ENCODE measurements at places on chromosomes 13 and 19.

DNA sequence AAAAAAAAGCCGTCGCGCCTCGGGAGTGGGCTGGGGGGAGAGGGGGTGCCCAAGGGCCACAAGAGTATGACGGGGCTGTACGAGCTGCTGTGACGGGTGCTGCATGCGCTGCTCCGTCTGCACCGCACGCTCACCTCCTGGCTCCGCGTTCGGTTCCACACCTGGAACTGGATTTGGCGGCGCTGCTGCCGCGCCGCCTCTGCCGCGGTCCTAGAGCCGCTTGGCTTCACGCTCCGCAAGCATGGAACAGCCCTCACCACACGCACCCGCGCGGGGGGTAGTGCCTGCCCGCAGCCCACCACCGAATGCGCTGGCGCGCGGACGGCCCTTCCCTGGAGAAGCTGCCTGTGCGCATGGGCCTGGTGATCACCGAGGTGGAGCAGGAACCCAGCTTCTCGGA, 18.8 kb downstream of the C1QTNF9 start:
- DNase-seq, result no peak

- DNase-seq, result no peak
Observed at GRCh38 chr13:101150998-101151397, 265.3 kb downstream of the NALCN start.

GRCh38 chr13:74715718-74716117, 581.5 kb upstream of the KLF12 start:
- DNase-seq, result no peak

DNA sequence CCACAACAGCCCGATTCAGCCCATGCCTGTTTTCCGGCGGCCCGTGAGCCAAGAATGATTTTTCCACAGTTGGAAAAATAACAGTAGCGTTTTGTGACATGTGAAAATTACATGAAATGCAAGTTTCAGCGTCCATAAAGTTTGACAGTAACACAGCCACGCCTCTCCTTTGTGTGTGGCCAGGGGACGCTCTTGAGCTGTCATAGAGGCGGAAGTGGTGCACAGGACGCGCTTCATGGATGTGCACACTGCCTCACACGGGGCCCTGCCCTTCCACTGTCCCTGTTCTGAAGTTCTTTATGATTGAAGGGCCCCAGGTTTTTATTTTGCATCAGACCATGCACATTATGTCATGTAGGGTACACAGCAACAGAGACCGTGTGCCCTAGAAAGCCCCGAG, 12.4 kb upstream of the ELAVL1 start:
- peak; percentile 7 for DNase-seq

DNA sequence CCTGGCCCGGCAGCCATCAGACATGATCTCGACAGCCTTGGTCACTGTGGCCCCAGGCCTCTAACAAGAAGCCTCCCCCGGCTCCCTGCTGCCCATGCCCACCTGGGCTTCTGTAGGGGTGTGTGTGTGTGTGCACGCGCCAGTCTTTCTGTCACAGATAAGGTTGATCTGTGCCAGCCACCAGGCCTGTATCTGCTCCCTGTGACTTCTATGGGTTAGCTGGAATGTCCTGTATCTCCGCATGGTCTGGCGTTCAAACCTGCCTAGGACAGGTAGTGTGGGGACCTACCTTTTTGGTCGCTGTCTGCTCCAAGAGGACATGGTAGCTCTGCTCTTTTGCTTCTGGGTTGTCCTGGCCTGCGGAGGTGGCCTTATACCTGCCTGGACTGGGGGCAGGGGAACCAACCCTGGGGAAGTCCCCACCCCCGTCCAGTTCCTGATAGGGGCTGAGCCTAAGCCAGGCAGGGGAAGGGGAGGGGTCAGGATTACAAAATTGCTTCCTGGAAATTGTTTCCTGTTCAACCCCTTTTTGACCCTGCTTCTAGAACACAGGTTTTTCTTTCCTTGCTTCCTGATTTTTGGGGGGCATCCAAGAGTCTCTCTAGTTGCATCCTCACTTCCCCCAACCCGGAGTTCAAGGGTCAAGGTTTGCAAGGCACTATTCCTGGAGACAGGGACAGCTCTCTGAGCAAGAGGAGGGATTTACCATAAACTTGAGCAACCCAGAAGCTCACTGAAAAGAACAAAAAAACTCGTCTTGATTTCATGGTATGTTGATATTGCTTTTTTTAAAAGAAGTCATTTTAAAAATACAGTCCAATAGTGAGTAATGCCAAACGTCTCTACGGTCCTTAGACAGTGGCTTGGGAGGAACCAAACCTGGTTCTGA, at the start of gene LRG1:
Gene LRG1 (minus strand): TSS at position 344 of the 889 bp plus-strand sequence. CDS start 23 bp downstream, at position 321.
- DNase-seq, result no peak

- DNase-seq, result no peak
Observed at GRCh38 chr19:18300930-18301717, 19.7 kb upstream of the JUND start.

- peak; percentile 32 for DNase-seq
Observed at GRCh38 chr19:13051557-13052165, 51.0 kb downstream of the LYL1 start.

DNA sequence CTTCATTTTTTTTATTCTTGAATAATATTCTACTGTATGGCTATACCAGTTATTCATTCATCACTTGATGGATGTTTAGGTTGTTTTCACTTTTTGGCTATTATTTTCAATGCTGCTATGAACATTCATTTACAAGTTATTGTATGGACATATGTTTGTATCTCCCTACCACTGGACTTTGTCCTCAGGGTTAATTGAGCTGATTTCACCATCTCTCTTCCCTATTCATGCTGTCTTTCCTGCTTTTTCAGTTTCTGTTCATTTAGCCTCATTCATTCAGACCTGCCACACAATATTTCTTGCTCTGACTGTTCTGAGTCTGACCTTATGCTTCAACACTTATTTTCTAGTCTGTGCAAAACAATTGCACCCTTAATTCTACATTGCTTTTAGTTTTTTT, 12.3 kb upstream of the C1QTNF9B start:
- no peak for DNase-seq

DNA sequence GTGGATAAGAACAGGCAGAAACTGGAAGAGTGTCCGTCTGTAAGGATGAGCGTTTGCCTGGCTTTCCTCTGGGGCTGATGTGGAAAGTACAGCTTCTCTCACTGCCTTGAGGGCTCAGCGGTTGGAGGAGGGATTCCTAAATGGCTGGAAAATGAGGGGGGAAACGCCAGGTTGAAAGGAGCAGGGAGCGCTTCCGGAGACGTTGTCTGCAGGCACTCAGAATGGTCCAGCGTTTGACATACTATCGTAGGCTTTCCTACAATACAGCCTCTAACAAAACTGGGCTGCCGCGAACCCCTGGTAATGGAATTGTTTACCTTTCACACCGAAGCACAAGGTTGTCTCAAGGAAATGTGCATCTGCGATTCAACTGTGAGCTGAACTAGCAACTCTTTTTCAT, 39.9 kb downstream of the MRPL57 start:
- no peak for DNase-seq

- no peak for DNase-seq
Observed at GRCh38 chr19:47350630-47351029, 1.5 kb downstream of the DHX34 start.

- DNase-seq, result no peak
Observed at GRCh38 chr19:19873381-19873780, 7.7 kb downstream of the ZNF253 start.

GRCh38 chr13:51380269-51380668, 40.8 kb downstream of the SERPINE3 start:
- DNase-seq, result no peak

DNA sequence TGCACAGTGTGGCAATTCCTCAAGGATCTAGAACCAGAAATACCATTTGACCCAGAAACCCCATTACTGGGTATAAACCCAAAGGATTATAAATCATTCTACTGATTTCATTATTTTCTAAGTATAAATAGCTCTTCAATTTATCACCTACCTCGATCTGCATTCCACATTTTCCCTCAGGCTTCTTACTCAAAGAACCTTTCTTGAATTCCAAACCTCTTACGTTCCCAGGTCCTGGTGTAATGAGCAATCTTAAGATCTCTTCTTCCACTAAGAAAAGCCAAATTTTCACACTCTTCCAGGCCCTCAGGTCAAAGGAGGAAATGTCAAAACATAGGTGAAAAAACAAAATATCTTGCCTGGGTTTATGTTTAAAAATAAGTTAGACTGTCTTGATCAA, 237.3 kb upstream of the GPC6 start:
- DNase-seq, result no peak

DNA sequence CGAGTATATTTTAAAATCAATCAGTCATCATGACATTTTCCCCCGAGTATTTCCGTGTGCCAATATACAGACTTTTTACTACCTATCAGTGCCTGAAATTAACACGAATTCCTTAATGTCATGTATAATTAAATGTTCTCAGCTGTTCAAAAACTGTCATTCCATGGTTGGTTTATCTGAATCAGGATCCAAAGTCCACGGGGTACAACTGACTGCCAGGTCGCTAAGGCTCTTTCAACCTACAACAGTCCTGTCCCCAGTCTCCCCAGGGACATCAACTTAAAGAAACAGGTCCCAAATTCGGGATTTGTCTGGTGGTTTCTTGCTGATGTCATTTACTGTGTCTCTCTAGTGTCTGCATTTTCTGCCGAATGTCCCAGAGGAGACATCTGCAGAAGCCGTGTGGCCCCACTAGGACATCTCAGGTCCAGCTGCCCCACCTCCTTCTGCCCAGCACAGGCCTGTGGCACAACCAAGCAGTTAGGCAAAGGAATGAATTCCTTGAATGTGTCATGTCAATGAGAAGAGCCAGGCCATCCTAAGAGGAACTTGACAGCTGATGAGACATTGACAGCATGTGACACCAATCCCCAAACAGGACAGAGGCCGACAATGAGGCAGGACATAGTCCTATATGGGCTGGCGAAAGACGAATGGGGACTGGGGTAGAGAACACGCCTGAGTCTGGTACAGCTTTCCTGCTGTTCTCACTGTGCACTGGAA, 109.5 kb downstream of the STK24 start:
- no peak for DNase-seq

- no peak for DNase-seq
Observed at GRCh38 chr13:49464621-49465325, 20.7 kb downstream of the SETDB2 start.

DNA sequence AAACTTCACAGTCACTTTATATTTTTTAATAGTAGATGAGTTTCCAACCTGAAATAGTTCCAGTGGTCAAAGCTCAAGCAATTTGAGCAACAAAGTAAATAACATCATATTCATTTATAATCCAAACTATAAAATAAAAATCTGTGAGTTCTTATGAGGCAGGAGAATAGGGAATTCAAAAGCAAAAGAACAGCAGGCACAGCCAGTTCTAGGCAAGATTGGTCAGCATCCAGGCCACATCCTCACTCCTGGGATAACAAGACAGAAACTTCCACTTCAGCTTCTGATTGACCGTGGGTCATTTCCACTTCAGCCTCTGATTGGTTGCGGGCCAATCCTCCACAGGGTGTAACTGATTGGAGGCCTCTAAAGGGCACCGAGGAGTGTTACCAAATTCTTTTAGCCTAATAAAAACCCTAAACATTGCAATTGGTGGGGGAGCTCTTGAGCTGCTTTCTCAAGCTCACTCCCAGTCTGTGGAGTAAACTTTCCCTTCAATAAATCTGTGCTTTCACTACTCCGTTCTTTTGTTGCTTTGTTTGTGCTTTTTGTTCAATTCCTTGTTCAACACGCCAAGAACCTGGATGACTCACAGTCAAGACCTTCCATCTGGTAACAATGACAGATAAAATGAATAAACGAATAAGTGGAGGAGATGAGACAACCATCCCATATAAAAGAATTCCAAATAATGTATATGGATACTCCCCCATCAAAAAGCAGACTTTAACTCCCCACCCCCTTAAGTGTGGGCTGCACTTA, 42.6 kb upstream of the AMER2 start:
- no peak for DNase-seq
